Kidney glomerular epithelial cell (primary cell): ENCODE measurements at places on chromosomes 11 and 22.

DNA sequence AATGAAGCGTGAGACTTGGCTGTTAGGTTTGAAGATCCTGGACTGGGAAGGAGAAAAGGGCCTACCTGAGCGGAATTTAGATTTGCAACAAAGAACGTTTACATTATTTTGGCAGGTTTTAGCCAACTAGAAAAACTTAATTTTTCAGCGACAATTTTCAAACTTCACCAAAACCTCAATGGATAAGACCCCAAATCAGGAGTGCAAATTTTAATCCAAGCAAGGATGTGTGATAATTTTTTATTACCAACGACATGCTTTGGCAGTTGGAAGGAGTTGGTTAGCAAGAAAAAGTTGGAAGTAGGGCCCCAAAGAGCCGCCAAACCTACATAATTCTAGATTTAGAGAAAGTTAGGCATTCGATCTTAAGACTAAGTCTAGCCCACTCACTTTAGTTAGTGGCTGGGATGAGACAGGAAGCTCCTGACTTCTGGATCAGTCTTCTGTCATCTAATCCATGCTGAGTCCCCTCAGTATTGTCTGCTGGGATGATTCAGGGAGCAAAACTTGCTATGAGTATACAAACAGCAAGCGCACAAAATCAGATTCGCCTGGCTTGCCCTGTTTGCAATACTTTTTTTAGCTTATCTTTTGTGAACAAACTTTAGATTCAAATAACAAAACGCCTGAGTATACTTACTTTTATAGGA lies 787 bp upstream of the RDX start:
- DNase-seq, result peak; percentile 40

DNA sequence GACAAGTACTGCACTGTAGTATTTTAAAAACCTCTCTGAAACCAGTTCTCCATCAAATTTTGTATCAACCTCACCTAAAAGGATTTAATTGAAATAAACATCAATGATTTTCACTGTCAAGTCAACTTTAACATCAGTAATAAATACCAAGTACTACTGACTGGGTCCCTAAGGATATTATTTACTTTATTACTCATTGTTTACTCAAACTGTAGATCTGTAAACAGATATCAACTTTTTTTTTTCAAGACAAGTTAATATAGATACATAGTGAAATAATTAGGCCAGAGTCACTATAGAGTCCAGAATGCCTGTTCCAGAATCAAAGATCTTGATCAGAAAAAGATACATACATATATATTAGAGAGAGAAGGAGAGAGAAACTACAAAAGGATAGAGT lies 1.6 kb downstream of the RNF141 start:
- no peak for DNase-seq

GRCh38 chr11:1351278-1351937 lies 38.3 kb upstream of the BRSK2 start:
- peak; percentile 36 for DNase-seq

- peak; percentile 11 for DNase-seq
Observed at GRCh38 chr22:20013382-20013871, 3.2 kb downstream of the ARVCF start.

DNA sequence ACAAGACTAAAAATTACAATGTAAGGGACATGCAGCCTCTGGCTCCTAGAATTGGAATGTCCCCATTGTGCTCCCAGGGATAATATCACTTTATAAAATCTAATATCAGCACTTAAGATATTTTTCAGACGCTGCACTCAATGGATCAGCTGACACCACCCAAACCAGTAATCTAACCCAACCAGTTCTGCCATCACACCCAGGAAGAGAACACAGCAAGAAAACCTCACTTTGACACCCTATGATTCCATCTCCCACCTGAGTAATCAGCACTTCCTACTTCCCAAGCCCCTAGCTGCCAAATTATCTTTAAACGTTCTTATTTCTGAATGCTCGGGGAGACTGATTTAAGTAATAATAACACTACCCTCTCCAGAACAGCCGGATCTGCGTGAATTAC lies 2.6 kb downstream of the CASP4 start:
- DNase-seq, result no peak

DNA sequence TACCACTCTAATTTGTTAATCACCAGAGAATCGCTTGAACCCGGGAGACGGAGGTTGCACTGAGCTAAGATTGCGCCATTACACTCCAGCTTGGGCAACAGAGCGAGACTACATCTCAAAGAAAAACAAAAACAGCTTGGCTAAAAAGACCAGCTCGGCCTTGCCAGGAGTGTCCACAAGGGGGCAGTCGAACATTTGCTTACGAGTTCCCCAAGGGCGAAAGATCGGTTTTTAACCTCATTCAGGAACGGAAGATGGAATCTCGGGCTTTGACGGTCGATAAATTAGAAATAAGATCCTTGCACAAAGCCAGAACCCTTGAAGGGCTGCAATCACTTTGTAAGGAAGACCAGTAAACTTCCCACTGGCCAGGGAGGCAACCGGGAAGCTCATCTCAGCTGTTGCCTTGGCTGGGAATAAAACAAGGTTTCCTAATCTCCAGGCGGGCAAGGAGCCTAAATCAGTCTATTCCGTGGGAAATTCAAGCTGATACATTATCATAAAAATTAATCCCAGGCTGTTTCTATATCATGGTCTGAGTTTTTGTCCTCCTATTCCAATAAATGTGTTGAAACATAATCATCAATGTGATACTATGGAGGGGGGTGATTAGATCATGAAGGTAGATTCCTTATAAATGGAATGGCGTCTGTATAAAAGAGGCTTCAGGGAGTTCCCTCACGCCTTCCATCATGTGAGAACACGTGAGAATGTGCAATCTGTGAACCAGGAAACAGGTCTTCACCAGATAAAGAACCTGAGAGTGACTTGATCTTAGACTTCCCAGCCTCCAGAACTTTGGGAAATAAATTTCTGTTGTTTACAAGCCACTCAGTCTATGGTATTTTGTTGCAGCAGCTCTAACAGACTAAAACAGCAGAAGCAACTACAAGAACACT lies 14.9 kb upstream of the SLC29A2 start:
- peak; percentile 83 for DNase-seq

GRCh38 chr22:22428222-22429098 lies 80.1 kb downstream of the ZNF280B start:
- no peak for DNase-seq

GRCh38 chr22:23520863-23521440 lies 59.1 kb downstream of the IGLL1 start:
- DNase-seq, result peak; percentile 41

DNA sequence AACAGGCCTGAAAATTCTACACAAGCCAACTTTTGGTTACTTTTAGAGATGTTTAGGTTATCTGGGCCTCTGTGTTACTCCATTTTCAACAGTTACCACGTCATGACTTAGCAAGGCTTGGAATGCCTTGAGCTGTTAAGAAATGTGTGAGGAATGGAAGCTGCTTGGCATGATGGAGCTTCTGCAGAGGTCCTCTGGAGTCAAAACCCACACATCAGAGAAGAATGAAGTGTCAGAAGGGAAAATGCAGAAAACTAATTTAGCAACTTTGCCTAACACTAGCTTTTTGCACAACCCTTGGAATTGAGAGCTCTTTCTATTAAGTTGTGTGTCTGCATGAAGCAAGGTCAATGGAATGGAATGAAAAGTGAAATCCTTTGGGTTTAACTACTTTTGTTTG lies 27.4 kb downstream of the FAT3 start:
- DNase-seq, result no peak

DNA sequence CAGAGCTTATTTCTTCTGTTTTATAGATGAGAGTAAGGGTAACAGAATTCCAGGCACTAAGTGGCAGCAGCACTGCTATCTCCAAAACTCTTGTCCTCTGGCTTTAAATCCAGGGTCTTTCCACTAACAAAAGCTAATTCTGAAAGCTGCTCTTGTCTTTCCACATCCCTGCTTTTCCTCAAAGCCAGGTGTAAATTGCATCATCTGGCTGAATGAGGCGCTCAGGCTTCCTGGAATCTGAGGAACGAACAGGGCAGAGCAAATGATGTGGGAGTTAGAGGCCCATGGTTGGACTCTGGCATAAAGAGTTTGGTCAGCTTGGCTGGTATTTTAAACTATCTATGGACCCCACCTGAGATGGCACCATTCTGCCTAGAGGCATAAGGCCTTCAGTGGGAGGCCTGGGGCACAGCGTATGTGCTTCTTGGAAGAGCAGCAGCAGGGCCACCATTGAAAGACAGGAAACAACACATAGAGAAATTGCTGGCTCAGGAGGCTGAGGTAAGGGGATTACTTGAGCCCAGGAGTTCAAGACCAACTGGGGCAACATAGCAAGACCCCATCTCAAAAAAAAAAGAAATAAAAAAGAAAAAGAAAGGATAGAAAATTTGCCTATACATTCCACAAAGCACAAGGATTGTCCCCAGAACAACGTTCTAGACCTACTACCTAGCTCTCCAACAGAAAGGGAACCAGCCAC lies 1.9 kb downstream of the KCNJ5 start:
- peak; percentile 5 for DNase-seq

DNA sequence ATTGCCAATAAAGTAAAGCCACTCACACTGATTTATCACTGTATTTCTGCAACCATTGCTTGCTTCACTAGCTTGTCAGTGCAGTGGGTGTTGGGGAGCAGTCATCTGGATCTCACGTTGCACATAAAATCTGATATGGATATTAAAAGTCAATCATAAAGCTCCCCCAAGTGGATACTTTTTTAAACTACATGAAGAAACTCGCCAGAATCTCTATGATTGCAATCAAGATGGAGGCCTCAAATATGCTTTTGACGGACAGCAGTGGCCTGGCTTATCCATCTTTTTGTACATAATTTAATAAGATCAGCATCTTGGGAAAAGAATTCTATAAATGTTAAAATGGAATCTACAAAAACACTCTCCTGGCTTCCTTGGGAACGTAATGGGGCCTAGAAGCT lies 137.7 kb downstream of the WT1 start:
- peak; percentile 77 for DNase-seq

DNA sequence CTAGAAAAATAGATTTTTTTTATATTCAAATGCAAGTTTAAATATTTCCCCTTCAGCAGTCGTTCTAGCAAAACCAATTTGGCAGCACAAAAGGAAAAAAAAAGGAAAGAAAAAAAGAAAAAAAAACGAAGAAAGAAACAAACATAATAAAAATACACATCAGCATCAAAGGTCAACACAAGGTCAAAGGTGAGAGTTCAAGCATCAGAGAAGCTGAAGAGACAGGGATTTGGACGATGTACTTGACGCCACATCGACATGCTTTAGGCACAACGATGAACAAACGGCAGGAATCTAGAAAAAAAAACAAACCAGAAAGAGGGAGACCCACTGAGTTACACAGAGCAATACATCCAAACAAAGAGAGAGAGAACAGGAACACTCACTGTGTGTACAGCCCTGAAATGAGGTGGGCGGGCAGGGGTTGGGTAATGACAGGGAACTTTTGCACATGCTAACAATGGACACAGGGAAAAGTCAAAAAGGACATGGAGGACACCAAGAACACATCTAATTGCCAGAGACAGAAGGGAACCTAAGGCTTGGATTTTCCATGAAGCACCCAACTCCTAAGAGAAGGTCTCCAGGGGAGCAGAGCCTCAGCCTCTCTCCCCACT lies 19.8 kb upstream of the RAPSN start:
- DNase-seq, result no peak

DNA sequence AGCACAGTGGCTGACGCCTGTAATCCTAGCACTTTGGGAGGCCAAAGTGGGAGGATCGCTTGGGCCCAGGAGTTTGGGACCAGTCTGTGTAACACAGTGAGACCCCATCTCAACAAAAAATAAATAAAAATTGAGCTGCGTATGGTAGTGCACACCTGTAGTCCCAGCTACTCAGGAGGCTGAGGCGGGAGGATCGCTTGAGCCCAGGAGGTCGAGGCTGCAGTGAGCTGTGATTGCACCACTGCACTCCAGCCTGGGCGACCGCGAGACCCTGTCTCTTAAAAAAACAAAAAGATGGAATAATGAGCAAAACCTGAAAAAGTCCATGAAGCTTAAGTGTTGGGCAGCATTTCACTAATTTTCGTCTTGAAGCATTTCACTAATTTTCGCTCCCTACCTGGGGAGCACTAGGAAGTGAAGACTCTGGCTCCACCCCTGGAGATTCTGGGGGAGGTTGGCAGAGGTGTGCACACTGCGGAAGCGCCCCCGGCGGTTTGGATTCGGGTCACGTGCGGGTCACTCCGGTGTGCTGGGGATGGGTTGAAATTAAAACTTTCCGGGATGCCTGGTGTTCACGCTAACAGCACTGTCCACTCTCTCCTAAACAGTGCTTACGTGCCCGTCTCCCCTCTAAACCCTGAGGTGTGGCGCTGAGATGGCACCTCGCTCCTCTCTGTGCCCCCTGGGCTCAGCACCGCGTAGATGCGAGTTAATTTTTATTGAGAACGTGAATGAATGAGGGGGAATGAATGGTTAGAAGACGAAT lies 906 bp upstream of the NAA40 start:
- no peak for DNase-seq

DNA sequence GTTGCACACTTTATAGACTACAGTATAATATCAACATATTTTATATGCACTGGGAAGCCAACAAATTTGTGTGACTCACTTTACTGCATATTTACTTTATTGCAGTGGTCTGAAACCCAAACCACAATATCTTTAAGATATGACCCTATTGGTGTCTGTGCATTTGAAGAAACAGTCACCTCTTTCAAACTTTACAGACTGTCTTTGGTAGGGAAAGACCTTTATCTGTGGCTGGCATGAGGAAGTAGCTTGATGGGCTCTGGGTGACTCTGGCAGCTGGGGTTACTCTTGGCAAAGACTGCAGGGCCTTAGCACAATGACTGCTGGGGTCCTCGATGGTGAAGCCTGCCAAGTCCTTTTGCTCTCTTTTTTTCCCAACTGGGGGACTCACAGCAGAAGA lies 21.3 kb upstream of the ABTB2 start:
- no peak for DNase-seq

DNA sequence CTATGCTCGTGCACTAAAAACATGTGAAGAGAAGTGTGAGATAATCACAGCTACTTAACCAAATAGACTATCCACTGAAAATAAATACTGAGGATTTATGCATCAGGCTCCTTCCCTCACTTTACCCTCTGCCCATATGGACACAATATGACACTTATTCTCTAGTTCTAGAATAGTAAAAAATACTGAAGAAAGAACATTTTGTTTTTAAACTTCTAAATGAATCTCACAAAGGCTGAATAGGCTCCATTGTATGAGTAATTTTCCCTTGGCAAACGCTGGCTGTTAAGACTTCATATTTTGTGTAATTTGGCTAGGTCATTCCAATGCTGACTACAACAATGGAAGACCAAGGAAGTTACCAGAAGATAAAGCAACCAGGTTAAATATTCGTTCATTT lies 9.9 kb downstream of the HPS5 start:
- DNase-seq, result no peak

DNA sequence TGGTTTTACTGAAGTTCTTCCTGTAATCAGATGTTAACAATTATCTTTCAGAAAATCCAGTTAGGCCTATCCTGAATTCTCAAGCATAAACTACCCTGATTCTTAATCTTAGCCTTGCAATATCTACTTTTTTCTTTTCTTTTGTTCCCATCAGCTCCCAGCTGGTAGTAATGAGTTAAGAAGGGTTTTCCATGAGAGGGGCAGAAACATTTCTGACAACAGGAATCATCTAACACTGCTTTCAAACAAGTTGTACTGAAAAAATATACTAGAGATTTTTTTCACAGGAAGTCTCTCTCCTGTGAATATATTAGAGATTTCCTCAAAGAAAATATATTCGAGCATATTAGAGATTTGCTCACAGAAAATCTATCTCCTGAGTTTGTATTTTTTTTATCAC lies 3.3 kb upstream of the TRIM6 start:
- DNase-seq, result no peak

- no peak for DNase-seq
Observed at GRCh38 chr11:132263241-132263640, 892.8 kb downstream of the NTM start.
